ENCODE measurements at places on chromosomes 2 and 18.

DNA sequence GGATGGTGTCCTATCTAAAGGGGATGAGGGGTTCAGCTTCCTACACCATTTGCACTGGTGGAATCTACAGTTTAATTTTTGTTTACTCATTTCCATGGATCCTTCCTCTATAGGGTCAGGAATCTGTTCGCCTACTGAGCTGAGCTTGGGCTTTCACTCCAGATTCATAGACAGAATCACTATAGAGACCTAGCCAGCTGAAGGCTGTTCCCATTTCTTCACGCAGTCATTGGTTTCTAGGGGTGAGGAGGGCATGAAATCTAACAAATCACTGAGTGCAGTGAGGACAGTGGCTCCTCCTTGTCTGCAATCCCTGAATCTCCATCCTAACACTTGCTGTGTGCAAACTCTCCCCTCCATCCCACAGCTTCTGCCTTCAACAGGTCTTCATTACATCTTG, 578.5 kb downstream of the TSN start:
- DNase-seq = no peak

DNA sequence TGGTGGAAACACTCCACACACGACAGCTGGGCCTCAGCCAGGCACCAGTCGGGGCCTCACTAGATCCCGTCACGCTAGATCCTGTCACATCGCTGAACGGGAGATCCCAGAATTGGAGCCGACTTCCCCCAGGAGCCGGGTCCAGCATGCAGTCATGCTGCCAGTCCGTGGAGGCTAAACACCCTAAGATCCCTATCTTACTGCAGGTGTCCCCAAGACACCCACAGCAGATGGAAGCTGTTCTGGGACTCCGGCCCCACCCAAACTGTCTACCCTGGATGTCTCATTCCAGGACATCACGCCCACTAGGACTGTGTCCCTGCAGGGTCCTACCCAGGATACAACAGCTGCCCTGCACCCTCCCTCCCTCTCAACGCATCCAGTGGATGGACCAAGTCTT, 23.4 kb downstream of the ZNF516 start:
- DNase-seq = no peak

- no peak for DNase-seq
Observed at GRCh38 chr2:179729966-179730365, 131.4 kb downstream of the ZNF385B start.

DNA sequence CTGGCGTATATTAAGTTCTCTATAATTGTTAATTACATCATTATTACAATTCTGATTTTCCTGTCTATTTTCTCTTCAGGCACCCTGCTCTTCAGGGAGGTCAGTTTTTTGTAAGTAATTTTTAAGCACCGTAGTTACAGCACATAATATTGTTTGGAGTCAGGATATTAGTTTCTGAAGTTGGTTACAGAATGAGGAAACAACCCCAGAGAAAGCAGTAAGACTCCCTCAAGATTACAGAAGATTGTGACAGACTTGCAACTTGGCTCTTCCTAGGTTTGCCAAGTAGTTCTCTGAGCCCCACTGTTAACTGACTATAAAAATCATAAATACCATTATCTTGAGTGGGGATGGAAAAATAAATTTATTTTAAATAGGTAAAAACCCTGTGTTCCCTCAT, 921 bp downstream of the RPE start:
- DNase-seq = no peak

DNA sequence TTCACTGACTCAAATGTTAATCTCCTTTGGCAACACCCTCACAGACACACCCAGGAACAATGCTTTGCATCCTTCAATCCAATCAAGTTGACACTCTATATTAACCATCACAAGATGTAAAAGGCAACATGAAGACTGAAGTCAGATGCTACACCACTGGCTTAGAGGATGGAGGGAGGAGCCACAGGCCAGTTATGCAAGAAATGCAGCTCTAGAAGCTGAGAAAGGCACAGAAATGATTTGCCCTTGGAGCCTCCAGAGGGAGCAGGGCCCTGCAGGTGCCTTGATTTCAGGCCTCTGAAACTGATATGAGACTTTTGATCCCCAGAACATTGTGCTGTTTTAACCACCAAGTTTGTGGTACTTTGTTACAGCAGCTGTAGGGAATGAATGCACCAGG, 276.3 kb downstream of the KCNS3 start:
- no peak for DNase-seq

DNA sequence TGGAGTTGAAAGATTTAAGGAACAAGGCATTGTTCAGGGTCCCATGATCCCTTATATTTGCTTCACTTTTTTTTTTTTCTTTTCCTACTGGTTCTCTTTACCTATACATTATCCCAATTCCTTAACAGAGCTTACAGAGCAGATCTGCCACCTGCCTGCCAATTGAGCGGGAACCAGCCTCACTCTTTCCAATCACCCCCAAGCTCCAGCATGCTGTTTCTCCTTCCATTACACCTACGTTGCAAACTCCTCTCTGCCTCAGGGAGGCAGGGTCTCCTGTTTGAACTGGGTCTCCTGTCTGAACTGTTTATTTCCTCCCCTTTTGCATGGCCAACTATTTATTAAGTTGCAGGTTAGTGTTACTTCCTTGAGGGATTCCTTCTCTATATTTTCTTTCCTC, 77.2 kb upstream of the SLC38A11 start:
- no peak for DNase-seq

DNA sequence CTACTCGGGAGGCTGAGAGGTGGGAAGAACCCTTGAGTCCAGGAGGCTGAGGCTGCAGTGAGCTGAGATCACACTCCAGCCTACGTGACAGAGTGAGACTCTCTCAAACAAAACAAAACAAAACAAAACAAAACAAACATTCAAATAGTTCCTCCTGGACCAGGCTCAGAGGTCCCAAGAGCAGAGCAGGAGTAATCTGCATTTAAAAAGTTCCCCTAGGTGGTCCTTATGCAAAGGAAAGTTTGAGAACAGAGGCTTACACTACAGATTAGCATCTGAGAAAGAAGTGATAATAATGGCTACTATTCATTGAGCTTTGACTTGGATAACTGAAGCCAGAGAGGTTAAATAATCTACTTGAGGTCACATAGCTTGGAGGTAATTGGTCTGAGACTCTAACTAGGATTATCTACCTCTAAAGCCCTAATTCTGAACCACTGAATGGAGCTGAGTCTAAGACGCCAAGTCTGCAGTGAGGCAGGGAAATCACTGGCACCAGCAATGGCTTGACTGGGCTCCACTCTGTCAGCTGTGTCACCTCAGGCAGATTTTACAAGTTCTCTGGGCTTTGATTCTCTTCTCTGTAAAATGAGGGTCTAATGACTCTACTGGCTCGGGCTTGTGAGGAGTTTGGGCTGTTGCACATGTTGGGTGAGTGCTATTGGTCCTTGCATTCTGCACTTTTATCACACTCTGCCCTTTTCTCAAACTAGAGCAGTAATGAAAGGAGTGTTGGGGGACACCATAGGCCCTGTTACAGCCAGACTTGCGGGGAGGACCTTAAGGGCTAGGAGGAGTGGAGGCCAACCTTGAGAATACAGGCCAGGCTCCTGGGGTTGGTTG, 29.2 kb upstream of the DLX2 start:
- no peak for DNase-seq

DNA sequence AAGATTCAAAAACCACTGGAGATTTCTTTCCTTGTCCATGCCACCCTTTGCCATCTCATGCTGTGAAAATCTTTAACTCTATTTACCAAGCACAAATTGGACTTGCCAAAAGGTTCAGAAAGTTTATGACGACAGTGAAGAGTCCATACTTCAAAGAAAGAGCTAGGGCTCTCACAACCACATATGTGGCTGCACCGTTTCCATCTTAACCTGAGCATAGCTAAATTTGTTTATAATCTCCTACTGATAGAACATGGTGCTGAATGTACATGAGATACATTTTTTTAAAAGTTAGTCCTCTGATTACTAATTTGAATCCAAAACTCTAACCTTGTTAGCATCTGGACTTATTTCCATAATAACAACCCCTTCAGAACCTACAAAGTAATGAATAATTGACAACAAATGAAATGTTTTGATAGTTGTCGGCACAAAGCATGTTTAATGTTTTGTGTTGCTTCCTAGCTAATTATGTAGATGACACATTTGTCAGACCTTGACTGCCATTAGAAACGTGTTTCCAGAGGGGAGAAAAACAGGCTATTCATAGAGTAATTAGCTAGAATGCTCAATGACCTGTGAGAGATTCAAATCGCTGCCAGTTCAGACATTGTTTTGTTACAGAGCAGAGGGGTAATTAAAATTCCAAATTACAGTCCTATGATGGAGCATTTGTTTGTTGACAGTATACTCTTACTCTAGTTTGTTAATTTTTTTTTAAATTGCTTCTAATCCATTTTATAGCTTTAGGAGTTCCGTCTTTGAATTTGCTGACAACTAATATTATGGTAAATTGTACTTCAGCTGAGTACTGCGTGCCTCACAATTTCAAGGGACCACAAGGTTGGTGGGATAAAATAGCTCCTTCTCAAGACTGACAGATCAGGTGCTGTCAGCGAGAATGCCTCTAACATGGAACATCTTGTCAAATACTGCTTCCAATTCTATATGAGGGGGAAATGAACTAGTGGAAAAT, 31.8 kb downstream of the ARHGAP15 start:
- no peak for DNase-seq

DNA sequence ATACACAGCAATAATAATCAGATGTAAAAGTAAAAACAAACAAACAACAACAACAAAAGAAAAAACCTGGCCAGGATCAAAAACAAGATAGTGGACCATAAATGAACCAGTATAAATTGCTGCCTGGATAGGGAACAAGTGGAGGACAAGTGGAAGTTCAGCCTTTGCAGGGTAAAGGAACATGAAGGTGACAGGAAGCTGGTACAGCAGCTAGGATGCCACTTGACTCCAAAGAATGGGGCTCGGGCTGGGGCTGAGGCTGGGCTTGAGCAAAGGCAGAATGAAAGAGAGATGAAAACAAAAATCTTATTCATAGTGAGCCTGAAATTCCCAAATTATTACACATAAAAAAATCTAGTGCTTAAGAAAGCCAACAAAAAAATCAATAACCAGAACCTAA, 146.5 kb downstream of the CDH2 start:
- no peak for DNase-seq

- DNase-seq = no peak
Observed at GRCh38 chr2:1798785-1799144, 54.5 kb upstream of the PXDN start.
